Hindlimb muscle (tissue), 1 donor: ENCODE measurements at places on chromosomes 1 and 21. TPM values are rescaled to one million over a fixed set of nuclear protein-coding genes. Genes with fewer than 3 reads are reported as not detected.

KAZN gene
- 14.6 TPM for polyA plus RNA-seq

MROH9 gene
- 0.09 TPM for polyA plus RNA-seq

PMF1 gene
- 42.3 TPM for polyA plus RNA-seq

NHLH1 gene
- polyA plus RNA-seq: 1.5 TPM

LCE2A gene
- not detected for polyA plus RNA-seq

DNA sequence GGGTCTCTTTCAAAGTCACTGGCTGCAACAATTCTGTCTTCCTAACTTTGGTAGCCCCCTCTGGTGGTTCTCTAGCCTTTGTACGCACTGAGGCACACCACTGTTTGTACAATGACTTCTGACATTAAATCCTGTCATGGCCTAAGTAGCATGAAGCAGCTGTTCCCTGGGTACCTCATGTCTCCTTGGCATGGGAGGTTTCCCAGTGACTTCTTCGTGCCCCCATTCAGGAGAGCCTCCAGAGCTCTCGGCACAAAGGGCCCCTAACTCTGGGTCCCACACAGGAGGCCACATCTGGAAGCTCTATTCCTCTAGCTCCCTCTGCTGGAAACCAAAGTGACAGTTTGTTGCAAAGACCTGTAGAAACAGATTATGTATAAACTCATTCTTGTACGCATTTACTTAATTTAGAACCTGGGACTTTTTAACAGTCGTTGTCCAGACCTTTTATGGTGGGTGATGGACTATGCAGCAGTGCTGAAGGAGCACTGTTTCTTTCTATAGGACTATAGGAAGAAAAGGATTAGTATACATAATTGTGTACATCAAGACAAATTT, 13.4 kb downstream of the SWT1 start:
- peak; percentile 68 for DNase-seq

DNA sequence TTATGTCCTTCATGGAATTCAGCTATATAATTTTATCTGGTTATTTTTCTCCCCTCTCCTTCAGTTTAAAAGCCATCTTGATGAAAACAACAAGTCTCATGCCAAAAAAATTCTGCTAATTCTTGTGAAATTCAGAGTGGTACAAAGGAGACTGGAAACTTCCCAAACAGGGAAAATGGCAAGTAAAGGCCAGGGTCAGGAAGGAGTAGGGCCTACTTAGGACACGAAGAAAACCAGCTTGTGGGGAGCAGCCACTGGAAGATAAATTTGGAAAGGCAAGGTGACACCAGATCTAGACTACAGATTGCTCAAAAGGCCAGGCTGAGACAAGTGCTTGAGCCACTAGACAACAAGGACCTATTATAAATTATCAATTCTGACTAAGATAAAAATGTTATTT, 6.4 kb downstream of the TSTD1 start:
- no peak for DNase-seq

DNA sequence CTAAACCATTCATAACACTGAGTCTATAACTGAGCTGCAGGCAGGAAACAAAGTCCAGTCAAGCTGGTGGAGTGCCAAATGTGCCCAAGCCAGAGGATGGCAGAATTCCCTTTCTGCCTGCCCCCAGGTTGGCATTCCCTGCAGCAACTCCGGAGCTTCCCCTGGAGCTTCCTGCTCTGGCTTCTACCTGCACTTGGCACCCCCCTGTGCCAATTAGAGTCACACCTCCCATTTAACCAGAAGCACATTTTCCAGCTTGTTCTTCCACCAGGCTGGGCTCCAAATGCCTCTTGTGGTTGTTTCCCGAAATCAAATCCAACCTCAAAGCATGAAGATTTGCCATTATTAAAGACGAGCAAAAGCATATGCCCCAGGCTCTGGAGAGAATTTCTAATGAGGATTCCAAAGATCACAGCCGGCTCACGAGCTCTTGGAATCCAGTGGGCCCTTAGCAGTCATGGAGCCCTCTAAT, 294.5 kb downstream of the RRAGC start:
- no peak for DNase-seq

DNA sequence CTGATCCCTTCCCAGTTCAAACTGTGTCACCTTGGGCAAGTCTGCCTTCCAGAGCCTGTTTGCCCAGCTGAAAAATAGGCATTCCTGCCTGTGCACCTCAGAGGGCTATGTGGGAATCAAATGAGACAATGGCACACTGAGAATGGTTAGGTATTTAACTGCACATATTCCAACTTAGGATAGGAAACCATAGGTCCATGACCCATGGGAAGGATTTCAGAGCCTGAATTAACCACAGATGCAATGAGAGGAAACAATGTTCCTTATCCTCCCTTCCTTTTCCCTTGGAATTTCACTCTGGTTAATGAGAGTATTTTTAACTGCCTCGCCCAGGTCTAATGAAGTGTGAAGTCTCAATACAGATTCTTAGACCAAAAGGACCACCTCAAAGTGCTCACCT, 12.7 kb downstream of the PAFAH2 start:
- no peak for DNase-seq

DNA sequence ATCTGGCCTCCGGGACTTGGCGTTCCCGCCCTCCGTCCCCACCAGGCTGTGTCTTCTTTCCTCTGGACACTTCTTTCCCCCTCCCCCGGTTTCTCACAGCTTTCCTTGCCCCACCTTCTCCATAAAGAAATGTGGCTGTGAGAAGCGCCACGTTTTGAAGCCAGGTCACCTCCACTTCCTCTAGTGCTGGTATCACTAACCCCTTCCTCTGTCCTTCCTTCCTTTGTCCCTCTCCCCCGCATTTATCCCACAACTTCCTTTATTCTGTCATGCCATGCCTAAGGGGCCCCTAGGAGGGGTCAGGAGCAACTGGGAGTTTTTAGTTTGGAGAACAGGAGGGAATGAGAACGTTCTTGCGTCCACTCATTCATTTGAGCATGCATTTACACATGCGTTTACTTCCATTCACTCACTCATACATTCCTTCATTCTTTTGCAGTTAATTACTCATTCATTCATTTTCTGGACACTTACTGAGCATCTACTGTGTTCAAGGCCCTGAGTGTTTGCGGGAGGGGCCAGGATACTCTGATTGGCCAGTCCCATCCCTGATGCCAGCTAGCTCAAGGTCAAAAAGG, 5.0 kb upstream of the ACOT11 start:
- DNase-seq: no peak
